ENCODE measurements at places on chromosomes 16 and 17. TPM values are rescaled to one million over a fixed set of nuclear protein-coding genes. Genes with fewer than 3 reads are reported as not detected.

DNA sequence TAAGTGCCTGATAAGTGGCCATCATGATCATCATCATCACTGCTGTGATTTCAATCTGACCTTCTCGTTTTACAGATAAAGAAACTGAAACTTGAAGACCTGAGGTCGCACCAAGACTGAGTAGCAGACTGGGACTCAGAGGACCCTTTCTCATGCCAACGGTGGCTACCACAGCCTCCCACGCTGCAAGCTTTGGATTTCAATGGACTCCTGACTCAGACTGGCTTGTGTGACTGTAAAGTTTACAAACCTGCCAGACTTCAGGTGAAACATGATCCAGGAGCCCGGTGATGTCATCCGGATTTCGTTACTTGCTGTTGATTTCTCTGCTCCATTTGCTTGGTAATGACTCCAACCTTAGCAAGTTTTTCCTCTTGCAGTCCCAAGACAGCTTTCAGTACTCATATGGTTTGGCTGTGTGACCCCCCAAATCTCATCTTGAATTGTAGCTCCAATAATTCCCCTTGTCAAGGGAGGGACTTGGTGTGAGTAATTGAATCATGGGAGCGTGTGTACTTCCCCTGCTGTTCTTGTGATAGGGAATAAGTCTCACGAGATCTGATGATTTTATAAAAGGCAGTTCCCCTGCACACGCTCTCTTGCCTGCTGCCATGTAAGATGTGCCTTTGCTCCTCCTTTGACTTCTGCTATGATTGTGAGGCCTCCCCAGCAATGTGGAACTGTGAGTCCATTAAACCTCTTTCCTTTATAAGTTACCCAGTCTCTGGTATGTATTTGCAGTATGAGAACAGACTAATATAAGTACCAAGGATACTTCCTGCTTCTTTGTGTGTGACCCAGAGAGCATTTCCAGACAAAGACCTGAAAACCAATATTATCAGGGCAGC is 26.7 kb upstream of the IRX6 start:
- no peak for DNase-seq

DNA sequence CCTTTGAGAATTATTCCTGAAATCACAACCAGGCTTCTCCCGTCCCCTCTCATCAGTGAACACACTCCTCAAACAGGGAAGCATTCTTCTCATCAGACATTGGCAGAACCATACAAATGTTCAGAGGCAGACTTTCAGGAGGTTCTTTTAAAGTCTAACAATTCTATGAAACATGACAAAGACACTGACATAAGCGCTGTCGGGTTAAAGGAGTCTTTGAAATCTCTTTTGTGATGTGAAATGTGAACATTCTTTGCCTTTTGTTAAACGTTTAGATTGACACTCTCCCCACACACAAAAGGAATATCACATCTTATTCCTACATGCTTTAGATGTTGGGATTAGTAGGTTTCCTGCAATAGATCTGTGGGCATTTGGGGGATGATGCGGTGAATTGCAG is 63.9 kb downstream of the NETO2 start:
- no peak for DNase-seq

GRCh38 chr17:75821552-75821951 is 22.7 kb downstream of the UNC13D start:
- no peak for DNase-seq

- no peak for DNase-seq
Observed at GRCh38 chr17:7885367-7886226, 3.0 kb upstream of the CHD3 start.

DNA sequence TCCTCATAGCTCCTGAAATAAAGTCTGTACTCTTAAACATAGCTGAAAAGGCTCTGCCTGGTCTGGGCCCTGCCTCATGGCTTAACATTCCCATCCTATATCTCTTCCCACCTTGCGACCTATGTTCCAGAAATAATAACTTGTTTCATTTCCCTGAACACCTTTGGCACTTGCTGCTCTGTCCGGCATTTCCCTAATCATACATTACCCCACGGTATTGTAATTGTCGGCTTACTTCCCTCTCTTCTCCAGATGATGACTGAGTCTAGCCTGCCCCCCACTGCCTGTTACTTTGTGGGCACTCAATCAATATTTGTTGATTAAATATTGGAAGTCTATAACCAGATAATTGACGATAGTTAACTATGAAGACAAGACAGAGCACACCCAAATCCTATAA is 23.3 kb upstream of the SUPT4H1 start:
- DNase-seq: no peak

DNA sequence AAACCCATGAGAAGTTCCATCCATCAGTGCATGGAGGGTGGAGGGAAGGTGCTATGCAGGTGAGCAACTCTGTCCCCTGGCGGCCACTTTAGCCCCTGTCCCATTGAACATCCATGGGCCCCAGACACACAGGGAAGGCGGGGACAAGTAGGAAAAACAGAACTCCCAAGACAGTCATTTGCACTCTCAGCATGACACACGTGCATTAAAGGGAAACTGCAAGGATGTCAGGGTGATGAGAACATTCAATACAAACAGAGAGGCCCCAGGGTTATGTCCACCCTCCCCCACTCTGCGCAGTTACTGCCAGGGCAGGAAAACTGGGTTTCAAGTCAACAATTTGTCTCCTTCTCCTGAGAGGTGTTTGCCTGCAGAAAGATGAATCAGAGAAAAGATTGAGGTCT is 44.0 kb upstream of the AKTIP start:
- DNase-seq: peak; percentile 49

GRCh38 chr17:63984651-63985386 is 12.1 kb upstream of the SCN4A start:
- peak; percentile 93 for DNase-seq

DNA sequence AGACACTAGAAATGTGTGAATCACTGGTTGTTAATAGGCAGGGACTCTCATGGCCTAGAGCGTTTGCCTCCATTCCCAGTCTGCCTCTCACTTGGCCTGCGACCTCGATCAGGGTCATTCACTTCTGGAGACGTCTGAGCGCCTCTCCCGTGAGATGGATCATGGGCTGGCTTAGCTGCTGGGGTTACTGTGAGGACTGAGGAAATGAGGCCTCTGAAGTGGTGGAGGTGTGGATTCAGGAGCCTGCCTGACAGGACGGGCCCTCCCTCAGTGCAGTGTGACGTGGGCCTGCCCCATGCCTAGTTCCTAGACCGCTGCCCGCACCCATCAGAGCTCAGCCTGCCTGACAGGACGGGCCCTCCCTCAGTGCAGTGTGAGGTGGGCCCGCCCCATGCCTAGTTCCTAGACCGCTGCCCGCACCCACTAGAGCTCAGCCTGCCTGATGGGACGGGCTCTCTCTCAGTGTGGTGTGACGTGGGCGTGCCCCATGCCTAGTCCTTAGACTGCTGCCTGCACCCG is 61.9 kb downstream of the BANP start:
- DNase-seq: no peak

GRCh38 chr17:33451221-33451620 is 158.1 kb upstream of the ASIC2 start:
- no peak for DNase-seq

- no peak for DNase-seq
Observed at GRCh38 chr17:5631958-5632590, 47.8 kb upstream of the NLRP1 start.

DNA sequence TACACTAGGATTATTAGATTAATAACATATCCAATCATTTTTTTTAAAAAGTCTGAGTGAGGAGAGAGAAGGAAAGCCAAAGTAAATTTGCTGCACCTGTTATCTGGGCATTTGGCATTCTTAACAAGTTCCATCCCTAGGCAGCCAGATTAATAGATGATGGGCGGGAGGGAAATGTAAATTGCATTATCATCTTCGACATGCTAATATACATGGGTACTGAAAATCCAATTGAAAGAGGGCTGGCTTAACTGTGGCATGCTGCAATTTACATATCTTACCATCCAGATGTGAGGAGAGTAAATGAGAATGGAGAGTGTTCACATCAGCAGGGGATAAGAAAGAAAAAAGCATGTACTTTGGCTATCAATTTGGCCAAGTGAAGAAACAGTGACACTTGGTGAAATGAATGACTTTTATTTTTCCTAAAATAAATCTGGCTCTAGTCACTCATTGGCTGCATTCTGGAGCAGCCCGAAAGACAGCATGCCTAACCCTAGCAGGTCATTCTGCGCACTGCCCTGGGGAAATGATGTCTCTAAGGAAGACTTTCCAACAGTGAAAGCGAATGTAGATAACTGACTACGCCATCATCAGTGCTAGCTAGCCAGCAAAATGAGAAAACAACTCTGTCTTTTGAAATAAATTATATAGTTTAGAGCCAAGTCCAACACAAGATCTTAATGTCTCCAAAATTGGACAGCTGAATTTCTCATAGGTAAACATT is 57.9 kb downstream of the HYDIN start:
- DNase-seq: no peak

GRCh38 chr17:46013502-46014165 is 14.6 kb downstream of the STH start:
- DNase-seq: no peak

GRCh38 chr17:72702998-72703397 is 389.5 kb downstream of the SLC39A11 start:
- no peak for DNase-seq

DNA sequence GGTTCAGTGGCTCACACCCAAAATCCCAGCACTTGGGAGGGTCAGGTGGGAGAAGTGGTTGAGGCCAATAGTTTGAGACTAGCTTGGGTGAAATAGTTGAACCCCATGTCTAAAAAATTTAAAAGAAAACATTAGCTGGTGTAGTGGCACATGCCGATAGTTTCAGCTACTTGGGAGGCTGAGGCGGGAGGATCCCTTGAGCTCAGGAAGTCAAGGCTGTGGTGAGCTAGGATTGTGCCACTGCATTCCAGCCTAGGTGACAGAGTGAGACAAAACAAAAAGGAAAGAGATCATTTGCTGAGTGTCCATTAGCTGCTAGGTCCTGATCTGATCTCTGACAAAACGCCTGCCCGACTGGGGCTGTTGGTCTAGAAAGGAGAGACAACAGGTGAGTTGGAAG is 14.1 kb upstream of the DBNDD1 start:
- no peak for DNase-seq

GRCh38 chr17:60169921-60170817 is 20.4 kb downstream of the CA4 start:
- peak; percentile 92 for DNase-seq

DNA sequence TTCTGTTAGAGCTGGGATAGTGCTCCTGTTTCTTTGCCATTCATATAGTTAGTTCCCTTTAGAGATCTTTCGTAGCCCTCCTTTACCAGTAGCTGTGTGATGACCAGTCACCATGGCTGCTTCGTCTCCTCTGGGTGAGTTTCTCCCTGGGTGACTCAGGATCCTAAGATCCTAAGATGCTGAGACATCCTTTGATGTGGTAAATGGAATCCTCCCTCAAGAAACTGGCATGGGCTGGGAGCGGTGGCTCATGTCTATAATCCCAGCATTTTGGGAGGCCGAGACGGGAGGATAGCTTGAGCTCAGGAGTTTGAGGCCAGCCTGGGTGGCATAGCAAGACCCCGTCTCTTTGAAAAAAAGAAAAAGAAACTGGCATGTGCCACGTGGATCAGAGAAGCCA is 5.9 kb downstream of the PHAF1 start:
- DNase-seq: no peak

PRR35 gene
- total RNA-seq: not detected

ASPA gene
- total RNA-seq: not detected

ADGRG1 gene
- total RNA-seq: 15.3 TPM

CDH1 gene
- not detected for total RNA-seq
